Activated CD4-positive, alpha-beta T cell treated with anti-CD3 and anti-CD28 coated beads, Interleukin-10, Interleukin-2, amounts not matched to agents 100 ng/mL and 50 ng/mL, durations not matched to agents 16 hours and 8 hours (primary cell): ENCODE measurements at places on chromosomes 4 and X.

- no peak for DNase-seq
Measured at GRCh38 chr4:6491235-6491634, 18.8 kb upstream of the PPP2R2C start.

DNA sequence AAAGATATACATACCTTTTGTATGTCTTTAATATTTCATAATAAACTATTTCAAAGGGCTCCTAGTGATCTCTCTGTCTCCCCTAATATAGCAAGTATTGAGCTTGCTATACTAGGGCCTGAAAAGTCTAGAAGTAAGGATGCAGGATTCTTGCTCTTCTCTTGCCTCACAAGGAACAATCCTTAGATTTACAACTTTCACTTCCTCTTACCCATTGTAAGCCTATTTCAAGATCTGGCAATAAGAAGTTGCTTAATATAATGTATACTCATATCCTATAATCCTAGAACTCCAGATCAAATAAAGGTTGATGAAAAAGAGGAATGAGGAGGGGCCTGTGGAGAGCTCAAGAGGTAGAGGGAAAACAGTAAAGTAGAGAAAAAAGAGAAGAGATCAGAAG lies 40.8 kb upstream of the CHRDL1 start:
- no peak for DNase-seq

DNA sequence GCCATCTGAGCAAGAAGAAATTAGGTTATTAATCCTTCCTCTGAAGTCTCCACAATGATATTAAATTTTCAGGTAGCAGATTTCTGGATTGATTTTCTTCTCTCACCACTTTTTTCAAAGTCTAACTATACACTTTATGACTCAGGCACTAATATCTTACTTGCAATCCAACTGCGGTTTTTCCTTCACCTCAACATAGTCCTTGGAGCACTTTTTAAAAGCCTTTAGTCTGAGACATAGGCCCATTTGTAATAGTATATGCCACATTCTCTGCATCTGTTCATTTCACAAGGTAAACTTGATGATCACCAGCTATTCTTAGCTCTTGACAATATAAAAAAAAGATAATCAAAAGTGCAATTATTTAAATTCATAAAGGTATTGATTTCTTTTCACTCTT lies 55.9 kb upstream of the EDNRA start:
- no peak for DNase-seq

- DNase-seq, result peak; percentile 65
Measured at GRCh38 chrX:45077748-45078424, 122.8 kb downstream of the DIPK2B start.

DNA sequence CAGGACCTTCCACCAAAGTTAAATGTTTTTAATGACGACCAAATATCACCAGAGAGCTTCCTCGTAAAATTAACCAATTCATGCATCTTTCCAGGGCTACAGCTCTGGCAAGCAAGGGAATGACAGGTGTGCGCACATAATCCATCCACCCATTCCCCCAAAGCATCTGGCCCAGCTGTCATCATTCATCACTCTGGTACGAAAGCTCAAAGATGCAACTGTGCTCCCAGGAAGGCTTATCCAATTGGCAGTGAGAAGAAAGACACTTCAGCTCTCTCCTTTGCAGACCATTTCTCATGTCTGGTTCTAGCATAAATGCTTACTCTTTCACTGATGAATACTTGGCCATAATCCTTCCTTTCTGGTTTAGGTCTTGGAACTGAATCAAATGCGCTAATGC lies 139.2 kb downstream of the NSUN7 start:
- no peak for DNase-seq

GRCh38 chr4:106691749-106692148 lies 323.2 kb upstream of the GIMD1 start:
- DNase-seq, result no peak

DNA sequence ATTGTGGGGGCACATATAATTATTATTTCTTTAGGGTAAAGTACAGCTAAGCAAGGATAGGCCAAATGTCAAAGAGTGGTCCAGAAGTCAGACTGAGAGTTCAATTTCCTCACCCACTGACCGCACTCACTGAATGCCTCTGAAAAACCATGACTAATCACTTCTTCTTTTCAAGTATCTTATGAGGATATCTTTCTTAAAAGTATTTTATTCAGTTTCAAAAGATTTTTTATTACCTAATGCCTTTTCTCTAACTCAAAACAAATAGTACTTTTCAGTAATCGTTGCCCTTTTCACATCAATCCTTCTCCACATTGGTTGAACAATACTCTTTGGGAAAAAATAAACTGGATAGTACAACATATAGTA lies 61.7 kb upstream of the CAMK2D start:
- DNase-seq, result peak; percentile 69

DNA sequence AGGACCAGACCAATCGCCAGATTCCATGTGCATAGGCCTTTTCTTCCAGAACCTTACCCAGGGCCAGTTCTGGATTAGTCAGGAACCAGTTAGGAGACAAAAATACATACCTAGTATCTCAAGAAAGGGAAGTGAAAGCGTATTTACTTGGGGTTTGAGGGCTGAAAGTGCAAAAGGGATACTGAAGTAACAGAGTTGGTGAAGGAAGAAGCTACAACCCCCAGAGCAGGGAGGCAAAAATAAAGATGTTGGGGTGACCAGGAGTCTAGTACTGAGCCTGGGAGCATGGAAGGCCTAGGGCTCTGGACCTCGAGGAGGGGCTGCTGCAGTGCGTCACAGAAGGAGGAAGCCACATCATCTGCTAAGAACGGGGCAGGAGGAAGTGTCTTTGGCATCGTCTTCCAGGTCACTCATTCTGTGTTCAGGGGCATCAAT lies 38.3 kb downstream of the TKTL1 start:
- no peak for DNase-seq

- no peak for DNase-seq
Measured at GRCh38 chr4:25865586-25865985, 2.8 kb upstream of the SEL1L3 start.

- no peak for DNase-seq
Measured at GRCh38 chrX:23857363-23857762, 50.4 kb downstream of the APOO start.

DNA sequence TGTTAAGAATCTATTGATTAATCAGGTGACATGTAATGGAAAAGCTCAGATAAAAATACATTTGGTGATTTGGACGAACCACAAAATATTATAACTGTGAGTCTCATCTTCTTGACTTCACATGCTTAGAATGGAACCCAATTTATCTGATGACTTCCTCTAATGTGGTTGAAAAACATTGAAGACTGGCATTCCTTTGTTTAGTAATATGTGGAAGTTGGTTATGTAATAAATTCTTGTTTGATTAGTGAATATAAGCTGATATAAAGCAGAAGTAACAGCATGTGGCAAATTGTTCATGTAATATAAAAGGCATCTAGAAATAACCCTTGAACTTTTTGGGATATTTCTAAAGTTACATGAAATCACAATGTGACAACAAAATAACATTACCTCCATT lies 9.7 kb downstream of the GIMD1 start:
- DNase-seq, result no peak

GRCh38 chrX:1521459-1521956 lies 15.5 kb downstream of the P2RY8 start:
- peak; percentile 80 for DNase-seq

- DNase-seq, result no peak
Measured at GRCh38 chrX:118216087-118216486, 99.5 kb upstream of the KLHL13 start.

DNA sequence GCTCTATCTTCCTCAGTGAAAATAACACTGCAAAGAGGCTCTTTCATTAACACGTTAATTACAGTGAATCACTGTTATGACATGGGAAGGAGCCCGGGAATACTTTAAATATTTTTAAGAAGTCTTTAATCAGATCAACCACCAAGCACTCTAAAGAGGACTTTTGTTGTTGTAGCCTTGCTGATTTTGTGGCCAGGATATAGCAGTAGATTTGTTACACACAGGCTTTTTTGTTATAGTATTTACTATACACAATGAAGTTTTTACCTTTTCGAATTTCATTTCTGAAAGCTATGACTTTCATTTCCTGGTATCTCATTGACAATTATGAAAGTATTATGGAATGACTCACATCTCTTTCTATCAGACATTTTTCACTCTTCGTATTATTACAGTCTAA lies 20.3 kb downstream of the FGF13 start:
- DNase-seq, result no peak

GRCh38 chrX:153474718-153475117 lies 4.3 kb upstream of the HAUS7 start:
- peak; percentile 6 for DNase-seq

GRCh38 chr4:186780291-186781031 lies 56.8 kb upstream of the FAT1 start:
- no peak for DNase-seq

- DNase-seq, result no peak
Measured at GRCh38 chr4:156815717-156816359, 155.8 kb downstream of the PDGFC start.

- no peak for DNase-seq
Measured at GRCh38 chr4:140769209-140769608, 13.0 kb upstream of the TBC1D9 start.

- DNase-seq, result no peak
Measured at GRCh38 chr4:993111-994029, at the start of gene SLC26A1. Gene SLC26A1, minus strand, starts transcription at chr4:993404. Its CDS starts 1,701 bp downstream, at chr4:991703.

- no peak for DNase-seq
Measured at GRCh38 chr4:23881052-23881501, 8.8 kb downstream of the PPARGC1A start.

- no peak for DNase-seq
Measured at GRCh38 chrX:10744007-10744406, 123.6 kb upstream of the MID1 start.

DNA sequence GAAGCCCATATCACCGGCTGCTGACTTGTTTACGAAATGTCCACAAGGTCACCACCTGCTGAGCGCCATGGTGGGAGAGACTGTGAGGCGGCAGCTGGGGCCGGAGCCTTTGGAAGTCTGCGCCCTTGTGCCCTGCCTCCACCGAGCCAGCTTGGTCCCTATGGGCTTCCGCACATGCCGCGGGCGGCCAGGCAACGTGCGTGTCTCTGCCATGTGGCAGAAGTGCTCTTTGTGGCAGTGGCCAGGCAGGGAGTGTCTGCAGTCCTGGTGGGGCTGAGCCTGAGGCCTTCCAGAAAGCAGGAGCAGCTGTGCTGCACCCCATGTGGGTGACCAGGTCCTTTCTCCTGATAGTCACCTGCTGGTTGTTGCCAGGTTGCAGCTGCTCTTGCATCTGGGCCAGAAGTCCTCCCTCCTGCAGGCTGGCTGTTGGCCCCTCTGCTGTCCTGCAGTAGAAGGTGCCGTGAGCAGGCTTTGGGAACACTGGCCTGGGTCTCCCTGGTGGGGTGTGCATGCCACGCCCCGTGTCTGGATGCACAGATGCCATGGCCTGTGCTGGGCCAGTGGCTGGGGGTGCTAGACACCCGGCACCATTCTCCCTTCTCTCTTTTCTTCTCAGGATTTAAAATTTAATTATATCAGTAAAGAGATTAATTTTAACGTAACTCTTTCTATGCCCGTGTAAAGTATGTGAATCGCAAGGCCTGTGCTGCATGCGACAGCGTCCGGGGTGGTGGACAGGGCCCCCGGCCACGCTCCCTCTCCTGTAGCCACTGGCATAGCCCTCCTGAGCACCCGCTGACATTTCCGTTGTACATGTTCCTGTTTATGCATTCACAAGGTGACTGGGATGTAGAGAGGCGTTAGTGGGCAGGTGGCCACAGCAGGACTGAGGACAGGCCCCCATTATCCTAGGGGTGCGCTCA lies 8.7 kb upstream of the MSANTD1 start:
- no peak for DNase-seq

- no peak for DNase-seq
Measured at GRCh38 chr4:101163936-101164335, 183.4 kb downstream of the PPP3CA start.

GRCh38 chr4:147638942-147639341 lies 21.7 kb downstream of the TMEM184C start:
- peak; percentile 34 for DNase-seq

- DNase-seq, result no peak
Measured at GRCh38 chr4:67220861-67221260, 324.4 kb downstream of the CENPC start.

- no peak for DNase-seq
Measured at GRCh38 chrX:31708116-31708515, 636.3 kb upstream of the FTHL17 start.

DNA sequence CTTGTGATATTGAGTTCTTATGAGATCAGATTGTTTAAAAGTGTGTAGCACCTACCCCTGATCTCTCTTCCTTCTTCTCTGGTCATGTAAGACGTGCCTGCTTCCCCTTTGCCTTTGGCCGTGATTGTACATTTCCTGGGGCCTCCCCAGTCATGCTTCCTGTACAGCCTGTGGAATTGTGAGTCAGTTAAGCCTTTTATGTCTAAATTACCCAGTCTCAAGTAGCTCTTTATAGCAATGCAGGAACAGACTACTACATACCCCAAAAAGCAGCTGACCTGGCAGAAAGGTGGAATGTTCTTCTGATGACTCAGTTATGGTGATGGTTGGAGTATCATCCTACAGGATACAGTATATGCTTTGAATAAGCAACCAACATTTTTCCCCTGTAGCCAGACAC lies 11.4 kb upstream of the MCUB start:
- DNase-seq, result peak; percentile 38

GRCh38 chr4:22875587-22876257 lies 183.0 kb downstream of the GBA3 start:
- DNase-seq, result no peak

DNA sequence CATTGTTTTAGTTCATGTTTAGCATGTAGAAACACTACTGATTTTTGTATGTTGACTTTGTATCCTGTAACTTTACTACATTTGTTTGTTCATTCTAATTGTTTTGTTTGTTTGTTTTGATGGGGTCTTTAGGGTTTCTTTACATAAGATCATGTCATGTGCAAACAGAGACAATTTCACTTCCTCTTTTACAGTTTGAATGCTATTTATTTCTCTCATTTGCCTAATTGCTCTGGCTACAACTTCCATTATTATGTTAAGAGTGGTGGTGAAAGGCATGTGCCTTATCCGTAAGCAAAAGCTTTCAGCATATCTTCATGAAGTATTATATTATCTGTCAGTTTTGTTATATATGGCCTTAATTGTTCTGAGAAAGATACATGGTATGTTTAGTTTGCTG lies 571.1 kb downstream of the PCDH7 start:
- DNase-seq, result no peak

GRCh38 chr4:7032596-7032995 lies 10.6 kb upstream of the TADA2B start:
- no peak for DNase-seq

- peak; percentile 3 for DNase-seq
Measured at GRCh38 chr4:103497692-103498091, 222.1 kb downstream of the TACR3 start.

GRCh38 chr4:40976343-40976742 lies 226.6 kb downstream of the NSUN7 start:
- DNase-seq, result peak; percentile 32

DNA sequence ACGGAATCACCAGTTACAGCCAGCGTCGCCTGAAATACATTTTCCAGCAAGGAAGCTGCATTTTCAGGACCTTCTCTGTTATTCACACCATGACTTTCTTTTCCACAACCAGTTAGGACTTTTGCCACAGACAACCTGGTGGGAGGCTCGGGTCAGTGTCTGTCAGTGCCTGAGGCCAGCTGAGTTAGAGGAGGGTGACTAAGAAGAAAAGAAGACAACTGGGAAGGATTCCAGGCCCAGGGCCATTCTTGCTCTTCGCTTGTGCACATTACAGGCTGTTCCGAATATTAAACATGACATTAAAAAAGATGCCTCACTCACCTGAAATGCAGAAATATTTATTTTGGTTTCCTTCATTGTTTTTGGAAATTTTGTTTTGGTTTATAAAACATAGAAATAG lies 21.4 kb upstream of the CENPU start:
- DNase-seq, result no peak
